ENCODE measurements at places on chromosomes 5 and 9.

- no peak for DNase-seq
Observed at GRCh38 chr5:167573370-167574127, 717.9 kb upstream of the WWC1 start.

DNA sequence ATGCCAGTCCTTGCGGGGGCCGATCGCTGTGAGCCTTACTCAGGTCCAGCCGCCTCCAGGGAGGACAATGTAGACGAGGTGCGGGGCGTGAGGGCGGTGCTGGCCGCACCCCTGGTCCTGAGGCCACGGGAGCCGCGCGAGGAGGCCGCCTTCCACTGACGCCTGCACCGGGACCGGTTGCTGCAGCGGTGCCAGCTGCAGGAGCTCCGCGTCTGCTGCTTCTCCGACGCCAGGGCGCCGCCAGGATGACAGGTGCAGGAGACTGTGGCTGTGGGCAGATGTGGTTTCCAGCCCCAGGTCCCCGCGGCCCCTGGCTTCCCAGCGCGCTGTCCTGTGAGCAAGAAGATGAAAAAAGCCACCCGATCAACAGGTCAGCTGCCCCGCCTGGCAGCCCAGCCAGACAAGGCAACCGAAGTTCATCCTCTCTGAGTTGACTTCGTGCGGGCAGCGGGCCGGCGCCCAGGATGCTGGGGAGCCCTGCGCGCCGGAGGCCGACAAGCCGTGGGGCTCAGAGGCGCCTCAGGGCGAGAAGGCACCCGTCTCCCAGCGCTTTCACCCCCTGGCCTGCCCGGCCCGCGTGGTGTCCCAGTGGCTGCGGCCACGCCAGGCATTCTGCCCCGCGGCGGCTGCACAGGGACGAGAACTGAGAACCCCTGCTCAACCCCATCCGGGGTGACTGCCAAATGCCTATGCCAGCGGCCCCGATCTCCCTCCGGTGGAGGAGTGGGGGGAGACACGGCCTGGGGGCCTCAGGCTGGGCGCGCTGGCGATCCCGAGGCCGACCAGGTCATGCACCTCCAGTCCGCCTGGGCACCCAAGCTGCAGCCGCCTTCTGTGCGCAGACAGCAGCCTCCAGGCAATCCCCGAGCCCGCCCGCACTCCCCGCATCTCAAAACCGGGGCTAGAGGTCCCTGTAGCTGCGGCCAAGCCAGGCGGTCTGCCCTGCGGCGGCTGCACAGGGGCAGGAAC is 43.4 kb upstream of the BICD2 start:
- peak; percentile 43 for DNase-seq

DNA sequence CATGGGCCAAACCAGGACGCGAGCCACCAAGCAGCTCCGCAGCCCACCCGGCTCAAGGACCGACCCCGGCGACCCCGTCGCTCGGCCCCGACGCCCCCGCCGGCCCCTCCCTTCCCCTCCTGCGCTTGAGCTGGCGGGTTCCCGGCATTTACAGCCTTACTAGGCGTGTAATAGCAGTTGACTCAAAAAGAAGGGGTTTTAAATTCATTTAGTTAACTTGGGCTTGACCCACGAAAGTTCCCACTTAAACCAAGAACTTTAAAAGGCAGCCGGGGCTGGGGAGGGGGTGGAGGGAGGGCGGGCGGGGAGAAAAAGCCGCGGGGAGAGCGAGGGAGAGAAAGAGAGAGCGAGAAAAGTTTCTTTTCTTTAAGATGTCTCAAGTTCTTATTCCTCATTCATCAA is 636 bp downstream of the PRDM12 start:
- no peak for DNase-seq

DNA sequence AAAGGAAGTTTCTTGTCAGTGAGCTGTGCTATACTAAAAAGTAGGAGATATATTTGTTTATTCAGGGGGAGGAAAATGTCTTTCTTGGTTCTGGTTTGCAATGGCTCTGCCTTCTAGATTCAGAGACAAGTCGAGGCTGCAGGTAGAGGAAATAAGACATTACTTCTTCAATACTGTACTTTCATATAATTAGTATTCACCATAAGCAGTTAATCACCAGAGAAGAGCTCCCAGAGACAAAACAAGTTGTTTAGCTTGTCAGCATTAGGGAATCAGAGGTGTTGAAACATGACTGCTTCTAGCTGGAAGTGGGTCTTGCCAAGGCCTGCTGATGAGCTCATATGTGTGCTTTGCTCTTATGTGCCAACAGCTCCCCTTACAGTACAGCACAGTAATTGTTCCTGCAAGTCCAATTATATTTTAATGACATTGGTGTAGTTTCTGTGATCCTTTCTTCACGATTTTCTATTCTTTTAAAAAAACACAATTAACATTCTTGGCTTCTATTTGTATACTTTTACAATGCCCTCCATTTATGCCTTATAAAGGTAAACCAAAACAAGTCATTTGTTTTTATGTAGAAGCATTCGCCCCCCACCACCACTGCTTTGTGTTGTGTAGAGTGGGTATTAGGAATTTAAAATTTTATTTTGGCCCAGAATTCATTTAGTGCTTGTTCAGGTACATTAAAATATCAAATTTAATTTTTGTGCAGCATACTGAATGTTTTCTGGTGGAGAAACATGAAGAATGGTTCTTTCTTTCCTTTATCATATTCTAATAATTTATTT is 112.2 kb downstream of the RPS23 start:
- DNase-seq: peak; percentile 30

DNA sequence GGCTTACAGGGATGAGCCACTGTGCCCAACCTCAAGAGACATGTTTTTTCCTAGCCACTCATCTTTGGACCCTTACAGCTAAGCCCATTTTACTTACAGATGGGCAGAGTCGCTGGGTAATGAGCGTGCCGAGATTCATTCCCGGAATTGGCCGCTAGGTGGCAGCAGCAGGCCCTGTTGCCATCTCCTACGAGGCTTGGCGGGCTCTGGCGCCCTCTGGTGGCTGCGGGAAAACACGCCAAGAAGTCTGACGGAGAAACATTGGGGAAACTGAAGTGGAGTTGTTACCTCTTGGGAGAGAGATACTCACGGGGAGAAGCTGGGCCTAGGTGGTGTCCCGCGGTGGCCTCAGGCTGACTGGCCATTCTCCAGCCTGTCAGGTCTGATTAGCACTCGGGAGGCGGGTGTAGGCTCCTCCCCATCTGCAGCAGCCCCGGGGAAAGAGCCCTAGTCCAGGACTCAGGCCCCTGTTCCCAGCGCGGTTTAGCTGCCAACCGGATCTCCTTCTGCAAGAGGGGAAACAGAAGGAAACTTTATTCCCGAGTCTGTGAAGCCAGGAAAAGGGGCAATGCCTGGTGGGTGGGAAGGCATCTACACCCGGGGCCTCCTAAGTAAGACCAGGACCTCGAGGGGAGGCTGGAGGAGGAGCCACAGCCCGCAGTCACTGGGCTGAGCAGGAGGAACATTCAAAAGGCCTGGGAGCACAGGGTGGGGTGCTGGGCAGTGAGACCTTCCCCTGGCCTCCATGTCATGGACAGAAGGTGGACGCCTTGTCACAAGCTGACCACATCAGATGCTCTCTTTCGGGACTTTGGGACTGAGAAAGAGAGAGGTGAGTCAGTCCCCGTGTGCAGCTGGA is 9.7 kb downstream of the PTGES2 start:
- DNase-seq: peak; percentile 97

GRCh38 chr9:124008694-124009530 is 2.7 kb upstream of the LHX2 start:
- peak; percentile 33 for DNase-seq

DNA sequence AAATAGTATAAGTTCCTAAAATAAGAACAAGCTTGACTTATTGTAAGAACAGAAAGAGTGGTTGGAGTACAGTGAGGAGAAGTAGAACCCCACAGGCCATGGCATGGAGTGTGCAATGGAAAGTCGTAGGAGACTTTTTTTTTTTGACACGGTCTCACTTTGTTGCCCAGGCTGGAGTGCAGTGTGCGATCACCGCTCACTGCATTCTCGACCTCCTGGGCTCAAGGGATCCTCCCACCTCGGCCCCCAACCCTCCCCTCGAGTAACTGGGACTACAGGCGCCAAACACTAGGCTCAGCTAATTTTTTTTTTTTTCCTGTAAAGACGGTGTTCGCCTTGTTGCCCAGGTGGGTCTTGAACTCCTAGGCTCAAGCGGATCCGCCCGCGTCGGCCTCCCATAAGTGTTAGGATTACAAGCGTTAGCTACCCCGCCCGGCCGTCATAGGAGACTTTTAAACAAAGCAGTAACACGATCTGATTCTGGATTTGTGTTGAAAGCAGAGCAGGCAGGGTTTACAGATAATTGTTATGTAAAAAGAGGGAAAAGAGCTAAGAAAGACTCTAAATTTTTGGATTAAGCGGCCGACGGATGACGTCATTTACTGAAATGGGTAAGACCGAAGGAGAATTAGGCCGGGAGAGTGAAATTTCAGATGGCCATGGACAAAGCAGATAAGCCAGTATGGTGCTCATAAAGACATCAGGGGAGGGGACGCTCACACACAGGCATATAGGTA is 752 bp downstream of the TSTD2 start:
- peak; percentile 34 for DNase-seq

DNA sequence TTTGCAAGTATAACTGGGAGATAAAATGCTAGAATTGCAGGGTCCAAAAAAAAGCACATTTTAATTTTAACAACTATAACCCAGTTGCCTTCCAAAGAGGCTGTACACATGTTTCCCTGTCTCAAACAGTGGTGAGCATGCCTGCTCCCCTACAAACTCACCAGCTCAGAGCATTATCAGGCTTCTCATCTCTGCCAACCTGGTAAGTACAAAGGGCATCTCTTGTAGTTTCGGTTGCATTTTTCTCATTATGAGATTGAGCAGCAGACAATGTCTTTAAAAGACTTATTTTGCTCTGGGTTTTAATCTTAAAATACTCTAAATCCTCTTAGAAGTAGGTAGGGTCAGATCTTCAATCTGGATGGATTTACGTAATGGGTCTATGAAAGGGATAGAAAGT is 107.1 kb upstream of the MSX2 start:
- no peak for DNase-seq

DNA sequence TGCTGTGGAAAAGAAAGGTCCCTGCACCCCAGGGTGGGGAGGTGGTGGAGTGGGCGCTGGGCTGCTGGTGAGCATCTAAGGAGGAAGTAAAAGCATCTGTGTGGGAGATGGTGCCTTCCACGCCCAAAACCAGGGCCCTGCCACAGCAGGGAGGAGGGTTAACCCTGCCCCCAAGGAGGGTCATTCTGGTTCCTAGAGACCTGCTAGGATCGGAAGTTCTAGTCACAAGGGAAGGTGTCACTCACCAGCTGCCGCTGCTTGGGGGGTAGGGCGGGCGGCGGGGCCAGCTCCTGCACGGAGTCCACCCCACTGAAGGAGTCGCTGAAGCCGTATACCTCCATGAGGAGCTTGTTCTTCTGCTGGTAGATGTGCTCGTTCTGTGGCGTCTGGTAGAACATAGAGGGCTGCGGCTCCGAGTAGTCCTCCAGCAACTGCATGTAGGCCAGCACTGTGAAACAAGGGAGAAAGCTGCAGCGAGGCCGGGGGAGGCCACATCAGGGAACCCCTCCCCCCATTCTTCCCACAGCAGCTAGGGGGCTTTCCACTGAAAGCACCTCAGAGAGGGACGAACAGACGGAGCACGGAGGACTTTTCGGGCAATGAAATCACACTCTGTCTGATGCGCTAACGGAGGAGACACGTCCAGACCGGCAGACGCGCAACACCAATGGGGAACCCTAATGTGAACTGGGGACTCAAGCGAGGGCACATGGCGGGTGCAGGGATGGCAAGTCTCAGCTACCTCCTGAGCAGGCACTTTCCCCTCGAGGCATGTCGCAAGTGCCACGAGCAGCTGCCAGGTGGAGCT is 76.4 kb downstream of the PRRT1B start:
- no peak for DNase-seq

- no peak for DNase-seq
Observed at GRCh38 chr5:172626031-172626581, 15.0 kb upstream of the NEURL1B start.

DNA sequence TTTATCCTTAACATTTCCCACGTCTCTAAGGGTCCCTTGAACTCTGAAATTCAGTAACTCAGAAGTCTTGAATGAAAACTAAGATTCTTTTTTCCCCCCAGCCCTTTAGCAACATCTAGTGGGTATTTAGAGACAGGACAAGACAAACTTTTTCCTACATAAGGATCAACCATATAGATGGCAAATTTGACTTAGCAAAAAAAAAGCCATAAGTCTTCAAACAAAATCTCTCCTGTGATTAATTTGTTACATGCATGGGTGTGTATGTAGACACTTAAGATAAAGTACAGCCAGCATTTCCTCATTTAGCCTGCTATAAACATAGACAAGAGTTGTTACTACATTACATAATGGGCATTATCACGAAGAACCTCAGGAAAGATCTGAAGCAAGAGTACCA is 29.1 kb upstream of the ANKRD31 start:
- DNase-seq: no peak

GRCh38 chr9:129394061-129394885 is 216.2 kb upstream of the IER5L start:
- DNase-seq: no peak

- no peak for DNase-seq
Observed at GRCh38 chr5:104754311-104754995, 1191.9 kb upstream of the NUDT12 start.

- no peak for DNase-seq
Observed at GRCh38 chr9:34513567-34514214, 9.1 kb downstream of the ENHO start.

- no peak for DNase-seq
Observed at GRCh38 chr5:147407094-147407681, 102.7 kb downstream of the DPYSL3 start.

DNA sequence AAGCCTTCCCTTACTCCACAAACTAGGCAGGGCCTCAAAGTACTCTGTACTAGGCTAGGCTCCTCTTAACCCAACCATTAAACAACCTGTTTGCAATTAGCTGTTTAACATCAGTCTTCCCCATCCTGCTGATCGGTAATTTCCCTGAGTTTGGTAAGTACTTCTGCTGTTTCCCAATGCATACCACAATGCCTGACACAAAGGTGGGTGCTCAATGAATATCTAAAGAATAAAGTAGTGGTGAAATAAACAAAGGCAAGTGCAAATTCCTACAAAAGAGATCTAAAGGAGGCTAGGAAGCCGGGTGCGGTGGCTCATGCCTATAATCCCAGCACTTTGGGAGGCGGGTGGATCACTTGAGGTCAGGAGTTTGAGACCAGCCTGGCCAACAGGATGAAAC is 25.0 kb downstream of the FBXW2 start:
- DNase-seq: no peak

DNA sequence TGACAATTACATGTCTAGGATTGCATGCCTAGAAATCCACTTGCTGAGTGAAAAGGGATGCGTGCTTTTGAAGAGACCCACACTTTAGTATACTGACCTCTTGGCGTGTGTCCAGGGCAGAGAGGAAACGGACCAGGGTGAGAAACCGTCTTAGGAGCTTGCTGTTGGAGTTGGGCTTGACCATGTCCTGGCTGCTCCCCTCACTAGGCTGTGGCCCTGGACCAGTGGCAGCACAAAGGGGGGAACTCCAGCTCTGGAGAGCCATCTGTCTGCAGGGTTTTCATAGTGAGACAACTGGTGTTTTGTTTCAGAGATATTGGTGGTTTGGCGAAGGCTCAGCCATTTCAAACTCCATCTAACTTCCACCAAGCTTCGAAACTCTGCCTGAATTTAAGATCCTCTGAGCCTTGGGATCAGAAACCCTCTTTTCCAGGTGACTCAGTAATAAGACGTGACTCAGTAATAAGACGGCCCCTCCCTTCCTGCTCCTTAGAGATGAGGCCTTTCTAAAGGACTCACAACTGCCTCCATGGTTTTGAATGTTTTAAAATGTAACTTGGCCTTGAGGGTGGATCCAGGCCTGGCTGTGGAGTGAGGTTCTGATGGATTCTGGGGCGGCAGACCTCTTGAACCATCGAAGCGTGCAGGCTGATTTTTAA is 165.8 kb downstream of the MELK start:
- DNase-seq: no peak

- no peak for DNase-seq
Observed at GRCh38 chr5:157865781-157866180, 6.8 kb upstream of the CLINT1 start.

Measured in activated CD4-positive, alpha-beta memory T cell treated with anti-CD3 and anti-CD28 coated beads for 36 hours (primary cell).